ENCODE measurements at places on chromosomes 1 and 21.

GRCh38 chr1:15592285-15592684 lies 7.4 kb upstream of the AGMAT start:
- no peak for DNase-seq

- DNase-seq = no peak
Observed at GRCh38 chr1:117069220-117069844, 9.2 kb downstream of the TTF2 start.

GRCh38 chr21:27771938-27772483 lies 805.1 kb upstream of the ADAMTS5 start:
- no peak for DNase-seq

DNA sequence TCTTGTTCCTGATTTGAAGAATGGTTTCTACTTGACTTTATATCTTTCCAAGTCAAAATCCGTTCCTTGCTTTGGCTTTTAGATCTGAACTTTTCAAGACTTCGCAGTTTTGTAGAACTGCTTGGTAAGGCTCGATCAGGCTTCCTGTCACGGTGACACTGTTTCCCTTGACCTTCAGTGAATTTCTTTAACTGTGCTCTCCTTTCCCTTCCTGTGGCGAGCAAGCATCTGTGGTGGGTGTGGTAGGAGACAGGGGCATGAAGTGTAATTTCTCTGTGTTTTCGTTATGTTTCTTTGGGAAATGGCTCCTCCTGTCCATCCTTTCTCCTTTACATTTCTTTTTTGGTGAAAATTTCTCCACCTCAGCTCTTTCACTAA lies 10.4 kb downstream of the STYXL2 start:
- DNase-seq = no peak

DNA sequence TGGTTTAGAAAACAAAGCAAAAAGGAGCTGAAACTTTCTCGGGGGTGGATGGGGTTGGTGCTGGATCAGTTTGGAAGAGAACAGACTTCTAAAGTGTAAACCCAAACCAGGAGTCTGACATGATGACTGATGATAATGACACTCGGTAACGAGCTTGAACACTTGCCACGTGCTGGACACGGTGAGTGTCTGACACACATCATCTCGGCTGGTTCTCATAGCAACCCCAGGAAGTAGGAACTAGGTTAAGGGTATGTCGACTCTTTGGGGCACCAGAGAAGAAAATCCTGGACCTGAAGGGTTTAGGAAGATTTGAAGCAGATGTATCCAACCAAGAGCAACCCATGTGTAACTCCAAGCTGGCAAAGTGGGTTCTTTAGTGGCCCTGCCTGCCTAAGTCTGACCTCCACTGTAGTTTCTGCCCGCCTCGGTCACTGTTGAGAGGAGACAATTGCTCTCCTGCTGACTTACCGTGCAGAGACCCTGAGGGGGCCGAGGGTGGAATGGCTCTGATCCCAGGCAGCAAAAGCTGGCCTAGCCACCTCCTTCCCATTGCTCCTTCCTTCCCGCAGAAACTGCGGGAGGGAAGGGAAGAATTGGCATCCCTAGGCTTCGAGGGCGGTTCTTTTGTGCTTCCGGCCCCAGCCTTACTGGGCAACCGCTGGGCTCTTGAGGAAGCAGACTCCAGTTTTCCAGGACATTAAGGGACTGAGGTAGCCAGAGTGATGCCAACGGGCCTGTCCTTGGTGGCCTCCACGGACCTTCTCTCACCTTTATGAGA lies 156.0 kb downstream of the TOMM20 start:
- no peak for DNase-seq

DNA sequence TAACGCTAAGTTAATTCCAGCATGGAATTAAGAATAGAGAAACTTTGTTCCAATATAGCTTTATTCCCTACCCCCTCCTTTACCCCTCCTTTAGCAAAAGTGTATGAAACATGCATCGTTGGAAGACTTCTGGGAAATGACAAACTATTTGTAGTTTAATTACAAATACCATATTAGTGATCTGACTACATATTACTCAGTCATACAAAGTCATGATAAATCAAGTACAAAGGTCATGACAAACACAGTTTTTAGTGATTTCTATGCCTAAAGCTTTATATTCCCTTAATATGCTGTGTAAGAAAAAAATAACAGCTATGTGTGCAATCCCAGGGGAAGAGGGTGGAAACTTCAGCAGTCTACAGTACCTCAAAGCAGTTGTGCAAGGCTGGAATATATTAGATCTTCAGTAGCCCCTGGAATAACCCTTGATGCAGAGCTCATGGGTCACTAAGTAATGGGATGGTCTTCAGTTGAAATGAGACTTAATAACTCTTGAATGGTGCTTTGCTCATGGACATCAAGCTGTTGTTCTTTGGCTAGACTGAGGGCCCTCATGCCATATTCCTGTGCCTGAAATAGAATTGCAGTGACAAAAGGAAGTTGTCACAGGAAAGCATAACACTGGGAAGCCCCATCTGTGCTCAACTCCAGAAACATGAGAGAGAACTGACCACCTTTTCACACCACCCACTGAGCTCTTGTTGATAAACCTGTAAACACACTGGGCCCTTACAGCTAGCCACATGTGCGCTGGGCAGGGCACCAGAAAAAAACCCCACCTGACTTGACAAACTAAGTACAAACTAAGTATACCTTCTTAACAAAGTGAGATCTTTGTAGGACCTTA lies 25.3 kb downstream of the ZMYND12 start:
- no peak for DNase-seq

GRCh38 chr1:201890223-201890622 lies 1.5 kb downstream of the SHISA4 start:
- no peak for DNase-seq

DNA sequence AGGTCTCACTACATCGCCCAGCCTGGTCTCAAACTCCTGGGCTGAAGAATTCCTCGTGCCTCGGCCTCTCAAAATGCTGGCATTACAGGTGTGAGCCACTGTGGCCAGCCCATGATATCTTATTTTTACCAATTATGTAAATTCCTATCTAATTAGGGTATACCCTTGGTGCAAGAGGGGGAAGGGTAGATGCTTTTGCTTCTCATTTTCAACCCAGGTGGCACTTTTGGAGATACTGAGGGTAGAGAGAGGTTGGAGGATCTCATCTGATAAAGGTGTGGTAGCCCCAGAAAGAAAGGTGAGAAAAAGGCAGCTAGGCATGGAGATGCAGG lies 17.4 kb downstream of the ENSA start:
- no peak for DNase-seq

DNA sequence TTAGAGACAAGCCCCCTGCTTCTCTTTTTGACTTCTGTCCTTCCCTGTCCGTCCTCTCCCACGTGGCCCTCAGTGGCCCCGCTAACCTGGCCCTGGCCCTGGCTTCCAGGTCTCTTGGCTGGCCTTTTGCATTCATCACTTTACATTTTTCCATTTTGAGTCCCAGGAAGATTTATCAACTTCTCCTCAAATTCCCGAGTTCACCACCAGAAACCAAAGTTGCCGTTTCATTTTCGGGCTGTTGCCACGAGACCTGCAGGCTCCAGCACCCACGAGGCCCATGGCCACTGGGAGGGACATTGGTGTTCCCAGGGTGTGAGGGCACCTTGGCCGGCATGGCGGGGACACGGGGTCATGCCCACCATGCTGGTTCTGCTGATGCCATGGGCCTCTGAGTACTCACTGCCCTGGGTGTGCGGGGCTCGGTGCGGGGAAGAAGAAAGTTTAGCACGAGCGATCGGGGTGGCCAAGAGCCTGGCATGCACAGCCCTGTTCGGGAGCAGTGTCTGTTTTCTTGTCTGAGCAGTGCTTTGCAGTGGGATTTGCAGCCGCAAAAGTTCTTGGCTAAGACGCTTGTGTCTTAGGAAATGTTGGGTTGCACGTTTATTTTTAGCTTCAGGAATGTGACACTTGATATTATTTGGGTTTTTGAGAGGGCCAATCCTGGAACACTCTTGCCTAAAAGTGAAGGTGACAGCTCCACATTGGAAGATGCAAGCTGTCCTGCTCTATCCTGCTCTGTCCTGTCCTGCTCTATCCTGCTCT lies 40.4 kb upstream of the ADARB1 start:
- DNase-seq = no peak

DNA sequence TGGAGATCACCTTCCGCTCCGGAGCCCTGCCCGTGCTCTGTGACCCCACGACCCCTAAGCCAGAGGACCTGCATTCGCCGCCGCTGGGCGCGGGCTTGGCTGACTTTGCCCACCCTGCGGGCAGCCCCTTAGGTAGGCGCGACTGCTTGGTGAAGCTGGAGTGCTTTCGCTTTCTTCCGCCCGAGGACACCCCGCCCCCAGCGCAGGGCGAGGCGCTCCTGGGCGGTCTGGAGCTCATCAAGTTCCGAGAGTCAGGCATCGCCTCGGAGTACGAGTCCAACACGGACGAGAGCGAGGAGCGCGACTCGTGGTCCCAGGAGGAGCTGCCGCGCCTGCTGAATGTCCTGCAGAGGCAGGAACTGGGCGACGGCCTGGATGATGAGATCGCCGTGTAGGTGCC lies 9.6 kb downstream of the SPATA46 start:
- no peak for DNase-seq

GRCh38 chr1:184010788-184011187 lies 26.7 kb downstream of the COLGALT2 start:
- DNase-seq = no peak

DNA sequence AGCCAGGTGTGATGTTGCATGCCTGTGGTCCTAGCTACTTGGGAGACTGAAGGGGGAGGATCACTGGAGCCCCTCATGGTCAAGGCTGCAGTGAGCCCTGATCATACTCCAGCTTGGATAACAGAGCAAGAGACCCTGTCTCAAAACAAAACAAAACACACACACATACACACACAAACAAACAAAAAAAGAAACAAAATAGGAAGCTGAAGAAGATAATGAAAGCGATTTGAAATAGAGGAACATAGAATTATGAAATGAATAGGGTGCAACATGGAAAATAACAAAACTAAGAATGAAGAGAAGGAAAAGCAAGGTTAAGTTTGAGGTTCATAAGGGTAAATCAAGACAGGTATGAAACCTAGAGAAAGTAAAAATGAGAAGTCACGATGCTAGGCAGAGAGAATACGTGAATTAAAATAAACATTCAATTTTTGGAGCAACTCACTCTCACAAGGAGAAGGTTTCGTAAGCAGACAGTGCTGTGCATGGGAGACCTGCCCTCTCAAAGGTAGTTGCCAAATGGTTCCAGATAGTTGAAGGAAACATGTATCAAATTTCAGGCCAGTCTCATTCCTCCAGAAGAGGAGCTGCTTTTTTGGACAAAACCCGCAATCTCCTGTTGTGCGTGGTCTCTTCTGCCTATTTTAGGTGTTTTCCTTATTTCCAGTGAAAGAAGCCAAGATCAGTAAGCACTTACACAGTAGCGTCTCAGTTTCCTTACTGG lies 3.3 kb downstream of the CD46 start:
- no peak for DNase-seq

DNA sequence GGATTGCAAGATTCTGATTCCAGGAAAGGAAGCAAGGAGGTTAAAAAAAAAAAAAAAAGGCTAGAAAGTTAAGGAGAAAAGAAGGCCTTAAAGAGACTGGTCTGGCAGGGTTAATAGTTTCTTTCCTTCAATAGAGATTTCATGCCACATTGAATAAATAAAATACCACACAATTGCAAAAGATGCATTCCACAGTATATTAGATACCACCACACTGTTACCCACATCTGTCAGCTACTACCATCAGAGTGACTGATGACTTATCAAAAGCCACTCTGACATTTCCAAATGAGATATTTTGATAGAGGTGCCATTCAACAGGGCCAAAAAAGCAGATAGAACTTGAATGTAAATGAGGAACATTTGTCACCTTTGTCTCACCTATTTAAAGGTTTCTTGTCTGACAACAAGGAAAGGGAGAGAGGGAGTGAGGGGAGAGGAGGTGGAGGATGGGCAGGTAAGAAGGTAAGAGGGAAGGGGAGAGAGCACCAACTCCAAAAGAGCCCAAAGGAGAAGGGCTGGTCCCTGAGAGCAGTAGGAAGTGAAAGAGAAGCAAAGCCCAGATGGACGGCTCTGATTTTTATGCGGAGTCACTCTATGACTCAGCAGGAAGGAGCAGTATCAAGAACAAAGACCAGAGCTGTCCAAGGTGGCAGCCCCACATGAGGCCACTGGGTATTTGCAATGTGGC lies 38.3 kb downstream of the LRRN2 start:
- DNase-seq = no peak

DNA sequence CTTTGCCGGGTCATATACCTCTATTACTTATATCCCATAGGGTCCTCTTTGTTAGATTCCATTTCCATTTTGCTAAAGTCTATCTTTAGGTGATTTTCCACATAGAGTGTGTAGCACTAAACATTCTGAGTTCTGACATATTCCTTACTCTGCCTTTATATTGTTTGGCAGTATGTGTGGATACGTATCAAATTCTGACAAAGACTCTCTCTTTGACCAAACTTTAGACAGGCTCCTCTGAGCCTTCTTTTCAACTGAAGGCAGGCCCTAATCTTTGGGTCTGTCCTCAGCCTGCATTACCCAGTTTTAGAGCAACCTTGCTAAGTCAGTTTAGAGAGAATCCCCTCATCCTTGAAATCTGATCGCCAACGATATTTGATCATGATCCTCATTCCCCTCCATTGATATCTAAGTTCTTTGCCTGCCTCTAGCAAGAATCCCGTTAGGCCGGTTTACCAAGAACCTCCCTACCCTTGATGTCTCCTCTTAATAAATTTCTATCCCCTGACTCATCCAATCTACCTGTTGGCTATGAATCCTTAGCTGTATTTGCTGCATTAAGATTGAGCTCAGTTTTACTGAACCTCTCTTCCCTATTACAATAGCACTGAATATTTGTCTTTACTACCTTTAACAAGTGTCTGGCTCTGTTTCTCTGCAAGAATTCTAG lies 10.4 kb upstream of the PPT1 start:
- no peak for DNase-seq

DNA sequence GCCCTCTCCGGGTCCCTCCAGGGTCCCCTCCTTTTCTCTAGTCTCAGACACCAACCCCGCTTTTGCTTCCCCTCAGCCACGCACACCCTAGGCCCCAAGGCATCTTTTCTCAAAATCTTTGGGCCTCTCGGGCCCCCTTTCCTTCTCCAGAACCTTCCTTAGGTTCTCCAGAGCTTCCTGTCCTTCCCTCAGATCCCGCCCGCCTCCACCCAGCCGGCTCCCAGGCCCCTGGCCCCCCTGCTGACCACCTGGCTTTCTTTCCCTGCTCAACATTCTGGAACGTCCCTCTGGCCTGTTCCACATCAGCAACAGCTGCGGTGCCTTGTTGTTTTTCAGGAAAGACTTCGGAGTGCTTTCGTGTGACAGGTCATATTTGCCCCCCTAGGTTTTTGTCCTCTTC lies 1.2 kb downstream of the ZDHHC18 start:
- DNase-seq = no peak

DNA sequence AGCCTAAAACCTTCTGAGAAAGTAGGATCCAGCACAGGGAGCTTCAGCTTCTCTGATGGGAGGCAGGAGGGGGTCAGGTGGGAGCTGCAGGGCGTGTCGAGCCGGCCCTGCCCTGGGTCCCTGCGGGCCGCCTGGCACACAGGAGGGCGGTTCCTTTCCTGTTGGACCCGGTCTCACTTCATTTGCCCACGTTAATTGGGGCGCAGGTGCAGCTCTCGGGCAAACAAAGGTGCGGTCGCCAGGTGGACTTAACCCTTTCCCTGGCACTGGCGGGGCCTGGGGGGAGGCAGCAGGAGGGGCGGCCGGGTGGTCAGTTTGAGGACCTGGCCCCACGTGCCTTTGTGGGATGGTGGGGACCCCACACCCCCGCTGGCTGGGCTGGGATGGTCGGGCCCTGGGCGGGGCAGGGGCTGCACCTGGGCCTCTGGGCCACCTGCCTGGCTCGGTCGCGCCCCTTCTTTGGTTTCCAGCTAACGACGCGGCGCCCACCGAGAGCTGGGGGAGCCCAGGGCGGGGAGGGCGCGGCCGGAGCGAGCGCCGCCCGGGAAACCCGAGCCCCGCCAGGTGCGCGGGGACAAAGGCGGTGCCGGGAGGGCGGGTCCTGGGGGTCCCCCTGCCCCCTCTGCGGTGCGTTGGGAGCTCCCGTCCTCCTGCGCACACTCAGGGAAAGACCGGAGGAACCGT lies 20.8 kb upstream of the C1orf159 start:
- DNase-seq = no peak

All from stimulated activated CD8-positive, alpha-beta memory T cell treated with anti-CD3 and anti-CD28 coated beads, Interleukin-2, amount 100 ng/mL, for 48 hours (primary cell).